HTR-8/SVneo (cell line): ENCODE measurements at places on chromosomes 2 and 18.
A peak's percentile ranks its signal among the peaks of the same experiment; 100 is the strongest.

- DNase-seq, result no peak
Observed at GRCh38 chr18:48975120-48975816, 24.5 kb upstream of the SMAD7 start.

DNA sequence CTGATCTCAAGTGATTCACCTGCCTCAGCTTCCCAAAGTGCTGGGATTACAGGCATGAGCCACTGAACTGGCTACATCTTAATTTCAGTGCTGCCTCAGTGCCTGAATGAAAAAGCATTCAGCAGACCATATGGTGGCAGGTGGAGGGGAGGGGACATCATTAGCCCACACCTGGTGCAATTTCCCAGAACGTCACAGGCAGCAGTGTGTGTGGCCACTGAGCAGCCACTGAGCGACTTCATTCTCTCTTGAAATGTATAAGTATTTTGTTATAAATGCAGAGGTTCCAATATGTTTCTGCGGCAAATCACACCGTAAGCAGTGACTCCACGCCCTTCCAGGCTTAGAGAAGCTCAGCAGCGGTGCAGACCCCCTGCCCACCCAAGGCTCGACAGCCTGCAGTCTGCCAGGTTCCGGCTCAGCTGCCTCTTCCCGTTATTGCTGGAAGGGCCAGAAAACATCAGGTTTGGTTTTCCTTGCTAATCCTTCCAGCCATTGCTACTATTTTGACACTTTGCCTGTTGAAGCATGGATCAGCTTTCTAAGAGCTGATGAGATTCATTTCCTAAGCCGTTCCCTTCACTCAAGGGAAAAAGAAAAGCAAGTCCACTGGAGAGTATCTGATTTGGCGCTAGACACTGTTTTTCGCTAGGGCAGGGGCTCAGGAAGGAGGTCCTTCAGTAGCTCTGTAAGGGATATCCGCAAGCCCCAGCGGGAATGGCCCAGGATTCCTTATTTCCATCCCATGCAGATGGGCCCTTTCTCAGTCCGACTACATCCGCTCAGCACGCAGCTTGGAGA is 250.7 kb downstream of the VAPA start:
- DNase-seq, result no peak

- peak; percentile 87 for DNase-seq
Observed at GRCh38 chr2:24456599-24457556, 34.2 kb upstream of the NCOA1 start.

GRCh38 chr18:26566874-26567555 is 18.7 kb upstream of the KCTD1 start:
- no peak for DNase-seq

DNA sequence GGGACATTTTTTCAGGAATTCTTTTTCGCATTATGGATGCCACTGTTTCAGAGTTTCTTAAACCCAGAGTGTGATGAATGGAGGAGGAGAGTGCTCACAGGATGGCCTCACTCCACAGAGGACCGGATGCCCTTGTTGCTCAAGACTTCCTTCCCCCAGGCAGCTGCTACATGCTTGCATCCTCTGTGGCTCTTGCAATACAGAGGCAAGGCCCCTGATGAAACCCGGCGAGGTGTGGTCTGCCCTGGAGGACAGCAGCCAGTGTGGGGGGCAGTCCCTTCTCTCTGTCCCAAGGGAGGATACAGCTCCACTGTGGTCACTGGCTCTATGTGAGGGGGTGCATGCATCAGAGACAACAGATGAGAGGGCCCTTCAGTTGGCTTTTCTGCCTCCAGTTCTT is 109.6 kb downstream of the SH3RF3 start:
- peak; percentile 78 for DNase-seq

DNA sequence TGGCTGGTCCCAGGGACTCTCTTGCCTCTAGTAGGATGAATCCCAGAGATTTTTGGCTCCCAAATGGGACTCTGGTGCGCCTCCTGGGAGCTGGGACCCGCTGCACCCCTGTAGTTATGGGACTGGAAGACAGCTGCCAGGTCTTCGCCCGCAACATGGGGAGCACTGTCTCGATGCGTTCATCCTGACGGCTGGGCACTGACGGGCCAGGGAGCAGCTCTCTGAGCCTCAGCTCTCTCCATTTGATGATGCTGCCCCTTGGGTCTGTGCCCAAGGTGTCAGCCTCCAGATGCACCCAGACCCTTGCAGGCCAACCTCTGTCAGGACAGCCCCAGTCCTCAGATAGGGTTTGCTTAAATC is 9.3 kb upstream of the ARMC9 start:
- no peak for DNase-seq

DNA sequence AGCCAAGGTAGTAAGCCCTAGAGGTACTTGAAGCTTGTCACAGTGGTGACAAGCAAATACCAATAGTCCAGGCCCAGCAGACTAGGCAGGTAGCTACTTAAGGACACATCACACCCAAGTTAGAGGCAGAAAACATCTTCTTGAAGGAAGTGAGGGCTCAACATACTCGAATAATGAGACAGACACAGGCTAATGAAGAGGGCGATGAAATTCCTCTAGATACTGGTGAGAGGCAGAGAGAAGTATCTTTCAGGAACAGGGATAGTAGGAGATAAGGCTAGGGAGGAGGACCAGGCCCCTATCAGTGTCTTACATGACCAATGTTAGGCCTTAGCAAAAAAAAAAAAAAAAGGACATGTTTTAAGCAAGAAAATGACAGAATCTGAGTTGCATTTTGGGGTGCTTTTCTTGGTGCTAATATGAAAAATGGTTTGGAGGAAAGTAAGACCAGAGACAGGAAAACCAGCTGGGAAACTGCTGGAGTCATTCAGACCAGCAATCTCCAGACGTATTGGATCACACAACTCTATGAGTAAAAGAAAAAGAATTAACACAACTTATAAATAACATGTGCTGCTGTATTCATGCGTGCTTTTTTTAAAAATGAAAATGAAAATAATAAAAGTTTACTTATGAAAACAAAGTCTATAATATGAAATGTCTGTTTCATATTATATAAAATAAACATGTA is 37.7 kb downstream of the COBLL1 start:
- no peak for DNase-seq

DNA sequence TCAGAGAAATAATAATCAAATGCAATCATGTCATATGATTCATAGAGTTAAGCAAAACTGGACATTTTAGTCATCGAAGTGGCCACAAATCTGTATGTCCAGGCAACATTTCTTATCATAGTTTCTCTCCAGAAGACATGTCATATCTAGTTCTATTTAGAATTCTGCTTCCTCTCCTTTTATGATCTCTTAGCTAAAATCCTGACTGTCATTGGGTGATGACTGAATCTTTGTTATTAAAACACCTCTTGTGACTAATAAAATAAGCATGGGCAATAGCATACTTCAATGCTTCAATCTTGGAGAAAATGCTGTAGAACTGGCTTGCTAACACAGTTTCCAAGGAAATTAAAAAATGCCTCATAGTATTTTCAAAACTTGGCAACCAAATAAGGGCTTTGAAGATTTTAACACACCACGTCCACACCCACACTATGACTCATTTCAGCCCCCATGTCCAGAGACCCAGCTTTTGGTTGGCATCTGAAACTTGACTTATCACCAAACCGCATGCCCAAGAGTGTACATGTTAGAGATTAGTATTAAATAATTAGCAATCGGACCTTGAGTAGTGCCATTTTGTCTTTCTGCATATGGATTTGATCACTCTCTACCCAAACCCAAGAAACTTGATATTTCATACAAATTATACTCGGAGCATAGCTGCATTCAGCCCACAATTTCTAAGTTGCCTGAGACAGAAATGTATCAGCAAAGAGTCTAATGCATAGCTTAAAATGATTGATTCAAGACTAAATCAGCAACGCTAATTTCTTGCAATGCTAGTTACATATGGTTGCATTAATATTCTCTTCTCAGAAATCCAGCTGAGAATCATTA is 106.5 kb upstream of the ETAA1 start:
- peak; percentile 12 for DNase-seq

- DNase-seq, result no peak
Observed at GRCh38 chr2:14417551-14417950, 215.0 kb upstream of the LRATD1 start.

- no peak for DNase-seq
Observed at GRCh38 chr2:176152350-176153181, 1.2 kb downstream of the HOXD4 start.

DNA sequence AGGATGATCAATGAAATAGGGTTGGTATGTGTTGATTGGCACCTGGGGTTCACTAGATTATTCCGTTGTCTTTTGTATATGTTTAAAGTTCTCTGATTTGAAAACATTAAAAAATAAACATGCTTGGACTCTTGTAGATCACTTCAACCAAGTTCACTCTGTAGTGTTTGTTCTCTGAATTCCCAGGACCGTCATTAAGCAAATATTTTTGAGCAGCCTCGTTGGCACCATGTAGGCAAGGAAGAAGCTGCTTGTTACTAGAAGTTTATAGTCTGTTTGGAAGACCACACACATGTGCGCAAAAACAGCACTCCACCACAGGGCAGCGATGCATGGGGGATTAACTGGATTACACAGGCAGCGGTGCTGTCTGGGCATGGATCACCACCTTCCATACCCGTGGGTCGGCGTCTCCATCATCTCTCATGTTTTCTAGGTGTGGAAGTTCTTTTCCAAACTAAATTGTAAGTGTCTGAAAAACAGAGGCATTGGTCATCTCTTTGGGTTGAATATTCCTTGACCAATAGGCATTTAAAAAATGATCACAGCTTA is 212.2 kb downstream of the FHOD3 start:
- no peak for DNase-seq

DNA sequence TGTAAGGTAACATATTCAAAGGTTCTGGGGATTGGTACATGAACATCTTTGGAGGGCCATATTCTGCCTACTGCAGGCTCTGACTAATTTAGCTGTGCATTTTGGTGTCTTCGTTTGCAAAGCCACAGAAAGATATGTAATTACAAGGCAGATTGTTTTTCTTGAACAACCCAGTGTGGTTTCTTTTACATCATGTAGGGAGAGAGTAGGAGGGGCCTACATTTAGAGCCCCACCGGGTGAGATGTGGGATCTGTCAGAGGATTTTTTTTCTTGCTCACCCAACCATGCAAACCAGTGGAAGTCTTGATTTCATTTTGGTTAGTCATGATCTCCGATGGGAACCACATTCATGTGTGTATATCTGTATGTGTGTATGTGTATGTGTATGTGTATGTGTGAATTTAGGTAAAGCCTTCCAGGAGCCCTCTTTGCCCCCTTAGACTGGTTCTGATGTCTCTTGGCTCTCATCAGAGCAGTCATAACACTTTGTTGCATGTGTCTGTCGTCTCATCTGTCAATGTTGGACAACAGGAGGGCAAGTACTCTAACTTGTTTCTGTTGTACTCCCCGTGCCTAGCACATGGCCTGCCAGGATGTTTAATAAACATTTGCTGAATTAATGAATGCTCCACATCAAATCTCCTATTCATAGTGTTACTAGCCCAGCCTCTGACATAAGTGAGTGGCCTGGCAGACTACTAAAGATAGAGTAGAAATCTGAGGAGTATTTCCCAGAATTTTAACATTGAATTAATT is 239.9 kb downstream of the MTX2 start:
- no peak for DNase-seq

- peak; percentile 51 for DNase-seq
Observed at GRCh38 chr2:215528555-215528954, 92.7 kb upstream of the FN1 start.

DNA sequence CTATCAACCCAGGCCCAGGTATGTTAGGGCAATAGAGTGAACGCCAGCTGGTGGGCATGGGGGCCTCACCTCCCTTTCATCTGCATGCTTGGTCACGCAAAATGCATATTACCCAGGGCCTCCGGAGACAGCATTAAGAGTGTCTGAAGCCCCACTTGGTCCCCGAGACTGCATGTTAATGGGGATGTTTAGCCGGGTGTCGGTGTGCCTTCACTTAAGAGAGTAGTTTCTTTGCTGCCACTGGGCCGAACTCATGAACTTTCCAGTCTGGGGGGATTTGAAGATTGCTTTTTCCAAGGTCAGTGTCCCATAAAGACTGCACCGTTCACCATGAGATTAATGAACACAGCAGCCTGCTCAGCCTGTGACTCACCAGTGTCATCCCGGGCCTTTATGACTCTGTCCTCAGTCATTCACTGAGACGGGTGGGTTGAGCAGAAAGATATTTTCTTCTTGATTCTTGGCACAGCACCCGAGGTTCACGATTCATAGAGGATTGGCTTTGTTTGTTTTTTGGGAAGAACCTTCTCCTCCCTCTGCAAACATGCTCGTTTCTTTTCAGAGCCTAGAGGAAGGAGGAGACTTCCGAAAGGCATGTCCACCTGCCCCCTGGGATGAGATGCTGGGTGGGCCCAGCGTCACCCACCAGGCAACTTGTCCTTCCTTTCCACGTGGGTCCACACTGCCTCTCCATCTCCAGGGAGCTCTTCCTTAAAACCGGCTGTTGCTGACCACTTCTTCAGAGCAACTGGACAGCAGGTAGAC is 199.1 kb downstream of the GLI2 start:
- DNase-seq, result peak; percentile 86

GRCh38 chr2:271917-272316 is 7.2 kb downstream of the ACP1 start:
- DNase-seq, result no peak

- peak; percentile 20 for DNase-seq
Observed at GRCh38 chr2:17878281-17879136, at the start of gene KCNS3. TSS of gene KCNS3 (plus strand) at chr2:17878667. CDS start at chr2:17931009, 52,342 bp downstream.

DNA sequence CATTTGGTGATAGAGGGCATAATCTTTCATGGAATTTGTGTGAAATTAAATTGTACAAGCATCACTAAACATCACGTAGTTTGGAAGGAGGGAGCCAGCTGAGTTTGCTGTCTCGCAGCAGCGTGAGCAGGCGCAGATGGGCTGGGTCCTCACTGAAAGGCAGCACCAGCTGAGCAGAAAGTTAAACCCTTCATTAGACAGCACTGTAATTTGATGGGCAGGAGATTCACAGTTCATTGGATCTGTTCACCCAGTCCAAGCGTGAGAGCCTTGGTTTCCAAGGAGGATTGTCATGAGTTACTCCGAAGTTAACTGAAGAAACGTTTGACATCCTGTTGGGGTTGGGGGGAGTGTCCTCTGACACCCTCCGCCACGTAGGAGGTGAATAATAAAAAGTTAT is 89.8 kb upstream of the NFATC1 start:
- DNase-seq, result no peak

DNA sequence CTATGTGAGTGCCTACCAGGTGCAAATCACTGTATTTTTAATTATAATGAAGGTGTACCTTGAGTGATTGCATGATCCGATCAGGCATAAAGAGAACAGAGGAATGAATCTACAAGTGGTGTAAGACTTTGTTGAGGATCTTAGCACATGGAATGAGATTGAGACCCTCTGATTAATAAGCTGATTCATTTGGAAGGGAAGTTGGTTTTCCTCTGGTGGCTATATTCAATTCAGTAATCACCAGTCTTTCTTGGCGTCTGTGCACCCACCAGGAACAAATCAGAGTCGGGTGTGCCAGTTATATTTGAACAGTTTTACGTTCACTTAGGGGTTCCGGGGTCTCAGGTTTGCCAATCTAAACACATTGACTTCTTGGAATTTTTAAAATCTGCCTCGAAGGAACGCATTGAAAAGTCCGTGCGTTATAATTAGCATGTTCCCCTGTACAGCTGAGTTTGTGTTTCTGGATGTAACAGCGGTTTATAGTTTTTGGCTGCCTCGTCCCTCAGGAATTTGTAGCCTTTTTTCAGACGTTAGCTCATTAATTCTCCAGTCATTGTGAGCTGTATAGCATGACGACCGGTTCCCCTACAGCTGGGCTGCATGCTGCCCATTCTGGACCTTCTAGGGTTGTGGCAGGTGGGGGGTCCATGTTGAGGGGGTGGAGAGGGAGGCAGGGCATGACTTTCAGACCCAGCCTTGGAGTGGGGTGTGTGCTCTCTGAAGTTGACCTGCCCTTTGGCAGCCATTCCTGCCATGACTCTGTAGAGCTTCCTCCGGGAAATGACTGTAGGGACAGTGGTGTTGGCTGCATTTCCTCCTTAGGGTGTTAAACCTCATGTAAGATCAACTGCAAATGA is 20.3 kb downstream of the MYO1B start:
- no peak for DNase-seq
